ENCODE measurements at places on chromosomes 4 and X.
A peak's percentile ranks its signal among the peaks of the same experiment; 100 is the strongest.

DNA sequence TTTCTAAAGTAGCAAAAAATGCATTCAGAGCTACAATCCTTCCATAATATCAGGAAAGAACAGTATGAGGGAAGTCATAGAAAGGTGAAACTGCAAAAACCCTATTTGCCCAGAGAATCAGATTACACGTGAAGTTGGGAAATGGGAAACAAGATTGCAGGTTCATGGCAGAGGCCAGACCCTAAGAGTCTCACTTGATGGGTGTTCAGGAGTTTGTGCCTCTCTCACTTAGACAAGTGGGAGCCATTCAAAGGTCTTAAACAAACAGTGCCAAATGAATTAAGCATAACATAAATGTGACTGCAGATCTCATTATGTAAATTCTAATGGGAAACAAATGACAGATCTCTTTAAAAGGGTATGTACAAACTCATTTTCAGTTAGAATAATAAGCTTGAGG is 91.6 kb downstream of the ARAP2 start:
- no peak for DNase-seq

DNA sequence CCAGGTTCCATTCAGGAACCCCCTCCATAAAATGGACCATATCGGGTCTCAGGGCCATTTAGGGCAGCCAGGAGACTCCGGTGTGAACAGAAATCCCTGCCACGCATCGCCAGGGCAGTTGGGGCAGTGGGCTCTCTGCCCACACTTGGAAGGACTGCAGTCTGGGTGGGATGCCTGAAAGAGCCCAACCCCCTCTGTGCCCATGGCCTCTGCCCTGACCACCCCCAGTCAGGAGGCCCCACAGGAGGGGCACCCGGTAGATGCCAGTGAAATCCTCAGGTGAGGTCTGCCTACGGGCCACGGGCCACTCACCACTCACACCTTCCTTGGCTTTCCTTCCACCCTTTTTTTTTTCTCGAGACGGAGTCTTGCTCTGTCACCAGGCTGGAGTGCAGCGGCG is 4.8 kb downstream of the PRAF2 start:
- DNase-seq = no peak

- DNase-seq = no peak
Observed at GRCh38 chr4:38011511-38012162, 51.4 kb downstream of the PTTG2 start.

DNA sequence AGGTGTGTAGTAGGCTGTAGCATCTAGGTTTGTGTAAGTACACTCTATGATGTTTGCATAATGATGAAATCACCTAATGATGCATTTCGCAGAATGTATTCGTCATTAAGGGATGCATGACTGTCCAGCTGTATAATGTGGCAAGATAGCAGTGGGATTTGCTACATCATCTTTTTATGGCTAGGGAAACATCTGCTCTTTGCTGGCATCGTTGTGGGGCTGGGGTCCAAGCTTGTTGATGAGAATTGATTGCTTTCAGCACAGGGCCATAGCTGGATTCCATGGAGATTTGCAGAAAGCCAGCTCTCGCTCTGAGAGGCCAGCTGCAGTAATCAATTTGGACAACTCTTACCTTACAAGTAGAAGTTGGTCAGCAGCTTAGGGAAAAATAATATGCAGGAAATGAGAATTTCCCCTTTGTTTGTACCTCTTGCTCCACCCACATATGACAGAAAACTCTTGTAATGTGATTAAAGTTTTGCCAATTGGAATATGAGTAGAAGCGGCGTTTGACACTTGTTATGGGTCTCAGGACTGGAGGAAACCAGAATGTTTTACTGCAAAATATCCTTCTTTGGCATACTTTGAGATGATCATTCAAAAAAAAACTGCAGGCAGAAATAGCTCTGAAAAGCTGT is 310.5 kb downstream of the RAPGEF2 start:
- DNase-seq = no peak

GRCh38 chrX:115630204-115630603 is 69.2 kb downstream of the PLS3 start:
- no peak for DNase-seq

GRCh38 chr4:54384563-54384962 is 155.5 kb downstream of the PDGFRA start:
- DNase-seq = peak; percentile 87

- DNase-seq = no peak
Observed at GRCh38 chr4:53981567-53981966, 82.8 kb downstream of the CHIC2 start.

DNA sequence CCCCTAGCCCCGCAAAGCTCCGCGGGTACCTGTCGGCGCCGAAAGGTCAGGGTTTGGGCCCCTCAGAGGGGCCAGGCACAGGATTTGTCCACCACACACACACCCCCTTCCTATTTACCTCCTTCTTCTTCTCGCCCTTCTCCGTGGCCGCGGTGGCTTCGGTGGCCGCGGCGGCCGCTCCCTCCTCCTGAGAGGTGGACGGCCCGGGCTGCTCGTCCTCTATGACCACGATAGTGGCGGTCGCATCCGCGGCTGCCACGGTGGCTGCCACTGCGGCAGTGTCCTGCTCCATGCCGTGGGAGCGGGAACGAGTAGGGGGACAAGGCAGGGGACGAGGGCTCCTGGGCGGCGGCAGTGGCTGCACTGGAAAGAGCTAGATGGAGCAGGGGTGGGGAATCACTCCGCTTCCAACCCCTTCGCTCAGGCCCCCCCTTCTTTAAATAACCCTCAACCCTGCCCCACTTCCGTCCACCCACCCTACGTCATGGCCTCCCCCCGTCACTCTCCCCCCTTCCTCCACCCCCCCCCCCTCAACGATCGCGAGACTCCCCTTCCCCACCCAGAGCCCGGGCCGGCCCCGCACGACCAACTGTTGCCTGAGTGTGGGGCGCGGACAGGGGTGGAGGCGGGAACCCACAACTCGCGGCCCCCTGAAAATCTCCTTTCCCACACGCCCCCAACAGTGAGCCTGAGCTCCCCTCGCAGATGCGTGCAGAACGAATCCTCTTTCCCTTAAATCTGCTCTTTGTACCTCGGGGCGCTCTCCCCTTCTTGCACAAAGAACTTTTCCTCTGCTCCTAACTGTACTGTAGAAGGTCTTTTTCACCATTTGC is at the start of gene SMARCA1:
TSS of gene SMARCA1 (minus strand) at position 412 of the 833 bp plus-strand sequence. CDS start at position 292, 120 bp downstream.
- no peak for DNase-seq

- DNase-seq = peak; percentile 61
Observed at GRCh38 chrX:68443155-68443868, 10.0 kb upstream of the OPHN1 start.

DNA sequence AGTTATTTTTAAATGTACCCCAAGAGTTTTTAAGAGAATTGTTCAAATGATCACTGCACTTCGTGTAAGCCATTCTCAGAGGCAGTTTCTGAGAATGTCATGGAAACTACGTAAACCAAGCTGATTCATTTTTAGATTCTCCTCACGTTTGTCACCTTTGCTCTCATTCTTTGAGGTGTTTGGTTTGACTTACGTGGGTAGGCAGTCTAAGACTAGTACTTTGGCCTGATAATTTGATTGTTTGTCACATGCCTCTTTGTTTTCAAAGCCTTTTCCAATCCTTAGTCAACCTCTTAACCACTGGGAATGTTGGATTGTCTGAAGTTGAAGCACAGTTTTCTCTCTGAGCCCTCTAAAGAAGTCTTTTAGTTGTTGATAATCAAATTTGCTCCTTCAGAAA is 10.5 kb downstream of the SEPTIN11 start:
- DNase-seq = no peak

- no peak for DNase-seq
Observed at GRCh38 chr4:86306816-86307215, 53.0 kb downstream of the MAPK10 start.

GRCh38 chrX:64394874-64395567 is at the start of gene MTMR8:
Gene MTMR8, minus strand, starts transcription at chrX:64395452. Its CDS starts 89 bp downstream, at chrX:64395363.
- peak; percentile 74 for DNase-seq

DNA sequence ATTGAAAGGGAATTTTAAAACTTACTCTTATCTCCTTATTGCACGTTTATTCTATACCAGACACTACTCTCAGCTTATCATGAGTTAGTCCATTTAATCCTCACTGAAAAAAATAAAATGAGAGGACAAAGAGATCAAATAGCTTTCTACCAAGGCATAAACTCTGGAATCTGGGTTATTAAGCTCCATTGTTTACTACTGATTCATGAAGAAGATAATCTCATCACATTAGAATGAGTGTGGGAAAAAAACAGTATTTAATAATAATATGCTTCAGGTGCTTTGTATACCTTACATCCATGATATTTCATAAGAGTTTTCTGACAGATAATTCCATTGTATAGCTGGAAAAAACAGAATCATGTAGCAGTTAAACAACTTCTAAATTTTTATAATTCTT is 1092.6 kb downstream of the TECRL start:
- no peak for DNase-seq

GRCh38 chrX:1323315-1323714 is 13.3 kb upstream of the IL3RA start:
- DNase-seq = peak; percentile 75

- DNase-seq = no peak
Observed at GRCh38 chr4:113311047-113311446, 261.6 kb downstream of the ANK2 start.

- no peak for DNase-seq
Observed at GRCh38 chr4:184574861-184575260, 74.4 kb downstream of the CASP3 start.

DNA sequence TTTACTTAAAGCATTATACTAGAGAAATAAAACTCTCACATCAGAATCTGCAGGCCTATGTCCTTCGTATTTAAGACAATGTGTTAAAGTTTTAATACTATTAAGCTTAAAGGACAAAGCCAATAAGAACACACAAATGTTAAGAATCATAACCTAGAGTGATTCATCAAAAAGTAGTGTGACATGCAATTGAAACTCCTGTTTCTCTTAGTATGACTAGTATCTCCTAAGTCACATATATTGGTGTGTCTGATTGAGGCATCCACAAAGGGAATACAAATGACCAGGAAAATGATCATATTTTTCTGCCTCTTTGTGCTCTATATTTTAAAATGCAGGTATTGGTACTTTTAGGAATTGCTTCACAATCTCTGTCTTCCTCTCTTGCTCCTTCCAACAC is 23.8 kb downstream of the GPRASP3 start:
- DNase-seq = no peak

Measured in hematopoietic multipotent progenitor cell treated with erythropoietin and hydrocortisone succinate and interleukin-3 and kit ligand, for 8 days (in vitro differentiated cells).